ENCODE measurements at places on chromosomes 1 and 21.

DNA sequence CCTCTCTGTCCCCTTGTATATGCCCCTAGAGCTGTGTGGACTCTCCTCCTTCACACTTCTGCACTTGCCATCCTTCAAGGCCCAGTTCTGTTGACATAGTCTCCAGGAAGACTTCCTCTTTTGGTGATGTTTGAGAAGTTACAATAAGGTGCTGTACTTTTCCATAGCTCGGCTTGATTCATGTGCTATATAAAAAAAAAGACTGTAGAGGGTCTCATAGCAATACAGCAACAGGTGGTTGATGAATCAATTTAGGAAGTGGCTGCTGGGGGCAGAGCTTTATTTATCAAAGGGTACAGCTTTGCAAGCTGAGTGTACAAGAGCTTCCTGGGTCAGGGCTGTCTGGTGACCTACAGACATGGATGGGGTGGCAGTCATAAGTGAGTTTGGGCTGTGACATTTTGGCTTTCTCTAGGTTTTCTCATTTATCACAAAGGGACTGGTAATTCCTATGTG is 102.7 kb downstream of the RUNX1 start:
- DNase-seq = peak; percentile 51

- DNase-seq = no peak
These were observed 35.9 kb upstream of the RAB4A start for GRCh38 chr1:229234870-229235472.

GRCh38 chr1:53155534-53155933 is 13.1 kb upstream of the SLC1A7 start:
- DNase-seq = no peak

DNA sequence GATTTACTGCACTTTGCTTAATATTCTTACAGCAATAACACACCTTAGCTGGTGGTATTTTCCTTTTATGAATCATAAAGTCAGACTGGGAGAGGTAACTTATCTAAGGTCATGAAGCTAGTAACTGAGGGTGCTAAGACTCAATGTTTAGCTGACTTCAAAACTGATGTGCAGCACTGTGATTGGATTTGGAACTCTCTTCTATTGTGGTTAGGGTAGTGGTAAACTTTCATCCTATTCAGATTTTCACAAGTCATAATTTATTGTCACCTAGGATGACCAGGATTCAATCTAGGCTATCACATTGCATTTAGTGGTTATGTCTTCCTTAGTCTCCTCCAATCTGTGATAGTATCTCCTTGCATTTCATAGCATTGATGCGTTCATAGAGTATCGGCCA is 18.9 kb downstream of the EPB41 start:
- DNase-seq = no peak

- DNase-seq = no peak
These were observed 36.2 kb downstream of the TLR5 start for GRCh38 chr1:223106856-223107255.

DNA sequence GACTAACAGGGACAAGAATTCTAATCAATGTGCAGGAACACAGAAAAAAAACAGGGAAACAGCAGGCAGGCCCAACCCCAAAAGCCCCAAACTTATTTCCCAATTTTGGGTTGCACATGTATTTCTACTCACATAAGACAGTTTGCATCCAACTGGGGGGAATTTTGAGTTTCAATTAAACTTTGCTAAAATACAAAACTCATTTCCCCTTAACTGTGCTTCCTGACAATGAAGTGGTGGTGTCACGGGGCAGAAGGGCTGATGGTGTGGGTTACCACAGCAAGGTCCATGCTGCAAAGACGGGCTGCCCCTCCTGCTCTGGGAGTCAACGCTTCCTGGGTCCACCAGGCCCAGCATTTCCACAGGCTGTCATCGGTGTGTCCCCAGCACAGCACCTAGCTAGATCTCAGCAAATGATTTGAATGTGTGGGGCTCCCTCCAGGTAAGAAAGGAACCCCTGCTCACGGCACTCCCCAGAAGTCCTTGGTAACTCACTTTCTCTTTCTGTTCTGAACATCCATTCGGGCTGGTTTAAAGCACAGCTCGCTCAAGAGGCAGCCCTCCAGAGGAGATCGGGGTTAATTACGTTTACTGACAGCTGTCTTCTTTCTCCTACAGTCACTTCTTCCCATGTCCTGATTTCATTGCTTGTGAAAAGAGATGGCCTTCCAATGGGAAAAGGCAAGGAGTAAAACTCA is 27.4 kb downstream of the HIVEP3 start:
- peak; percentile 58 for DNase-seq

DNA sequence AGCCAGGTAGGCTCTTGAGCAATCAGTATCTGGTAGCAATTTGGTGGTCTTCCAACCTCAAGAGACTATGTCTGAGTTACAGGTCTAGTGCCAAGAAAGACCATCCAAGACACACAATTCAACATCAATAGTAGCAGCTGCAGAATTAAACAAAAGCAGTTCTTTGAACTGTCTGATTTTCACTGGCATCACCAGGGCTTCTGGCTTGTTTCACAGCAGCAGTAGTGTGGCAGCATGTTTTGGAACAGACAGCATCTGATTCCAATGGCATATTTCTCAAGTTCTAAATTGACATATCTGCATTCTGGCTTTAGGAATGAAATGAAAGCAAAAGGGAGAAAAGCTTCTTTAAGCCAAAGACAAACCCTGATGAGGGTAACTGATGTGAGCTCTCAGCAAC is 334.7 kb upstream of the PRMT6 start:
- DNase-seq = no peak

- no peak for DNase-seq
These were observed 183.4 kb upstream of the C1orf174 start for GRCh38 chr1:4083231-4084047.

DNA sequence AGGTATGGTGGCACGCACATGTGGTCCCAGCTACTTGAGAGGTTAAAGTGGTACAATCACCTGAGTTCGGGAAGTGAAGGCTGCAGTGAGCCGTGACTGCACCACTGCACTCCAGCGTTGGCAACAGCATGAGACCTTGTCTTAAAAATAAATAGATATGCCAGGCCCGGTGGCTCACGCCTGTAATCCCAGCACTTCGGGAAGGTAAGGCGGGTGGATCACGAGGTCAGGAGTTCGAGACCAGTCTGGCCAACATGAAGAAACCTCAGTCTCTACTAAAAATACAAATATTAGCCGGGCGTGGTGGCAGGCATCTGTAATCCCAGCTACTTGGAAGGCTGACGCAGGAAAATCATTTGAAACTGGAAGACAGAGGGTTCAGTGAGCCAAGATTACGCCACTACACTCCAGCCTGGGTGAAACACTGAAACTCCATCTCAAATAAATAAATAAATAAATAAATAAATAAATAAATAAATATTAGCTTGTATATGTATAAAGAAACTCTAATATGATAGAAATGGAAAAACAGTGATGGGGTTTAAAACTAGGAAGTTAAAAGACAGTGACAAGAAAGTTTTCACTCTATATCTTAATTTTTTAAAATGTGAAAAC is 18.8 kb downstream of the GATAD2B start:
- DNase-seq = no peak

- no peak for DNase-seq
These were observed 1.8 kb downstream of the FNDC10 start for GRCh38 chr1:1598051-1598719.

Measured in inflammatory macrophage (primary cell).